ENCODE measurements at places on chromosomes 16 and 17.

DNA sequence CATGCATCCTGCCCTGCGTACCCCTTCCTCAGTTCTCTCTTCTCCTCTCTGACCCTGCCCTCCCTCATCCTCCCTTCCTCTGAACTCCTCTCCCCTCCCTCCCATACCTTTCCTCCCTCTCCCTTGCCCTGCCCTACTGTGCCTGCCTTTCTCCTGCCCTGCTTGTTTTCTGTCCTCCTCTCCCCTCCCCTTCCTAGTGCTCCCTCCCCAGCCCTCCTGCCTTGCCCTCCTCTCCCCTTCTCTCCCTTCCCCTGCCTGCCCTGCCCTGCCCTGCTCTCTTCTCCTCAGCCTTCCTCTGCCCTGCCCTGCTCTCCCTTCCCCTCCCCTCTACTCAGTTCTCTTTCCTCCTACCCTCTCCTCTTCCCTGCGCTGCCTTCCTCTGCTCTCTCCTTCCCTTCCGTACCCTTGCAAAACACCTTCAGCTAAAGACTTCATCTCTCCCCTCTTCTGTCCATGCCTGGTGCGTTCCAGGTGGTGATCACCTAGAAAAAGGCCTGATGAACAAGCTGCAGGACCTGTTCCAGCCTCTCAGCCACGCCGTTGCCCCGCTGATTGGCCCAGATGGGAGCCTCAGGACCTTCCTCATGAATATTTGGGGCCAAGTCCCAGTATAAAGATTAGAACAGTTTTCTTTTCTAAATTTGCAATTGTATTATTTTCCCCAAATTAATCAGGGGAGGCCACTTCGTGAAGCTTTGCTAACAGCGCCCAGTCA is 290.5 kb downstream of the CPPED1 start:
- no peak for DNase-seq

GRCh38 chr16:14531613-14532012 is 98.4 kb downstream of the PARN start:
- no peak for DNase-seq

- no peak for DNase-seq
These were observed 22.6 kb downstream of the SLC25A10 start for GRCh38 chr17:81734405-81735263.

DNA sequence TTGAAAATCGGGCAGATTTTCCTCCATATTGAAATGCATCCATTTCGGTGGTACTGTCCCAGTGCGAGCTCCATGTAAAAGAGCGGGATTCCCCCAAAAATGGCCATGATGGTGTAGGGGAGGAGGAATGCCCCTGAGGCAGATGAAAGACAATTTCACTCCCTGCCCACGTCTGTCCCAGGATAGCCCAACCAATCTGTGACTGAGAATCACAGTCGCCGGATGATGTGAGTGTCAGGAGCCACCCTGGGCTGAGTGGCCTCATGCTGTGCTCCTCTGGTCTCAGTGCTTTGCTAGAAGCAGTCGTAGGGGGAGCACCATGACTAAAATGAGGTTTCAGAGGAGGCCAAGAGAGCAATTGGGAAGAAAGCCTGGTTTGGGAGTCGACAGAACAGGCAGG is 16.7 kb downstream of the SLC6A4 start:
- DNase-seq, result no peak

- no peak for DNase-seq
These were observed 137.5 kb downstream of the SOCS1 start for GRCh38 chr16:11118479-11118878.

DNA sequence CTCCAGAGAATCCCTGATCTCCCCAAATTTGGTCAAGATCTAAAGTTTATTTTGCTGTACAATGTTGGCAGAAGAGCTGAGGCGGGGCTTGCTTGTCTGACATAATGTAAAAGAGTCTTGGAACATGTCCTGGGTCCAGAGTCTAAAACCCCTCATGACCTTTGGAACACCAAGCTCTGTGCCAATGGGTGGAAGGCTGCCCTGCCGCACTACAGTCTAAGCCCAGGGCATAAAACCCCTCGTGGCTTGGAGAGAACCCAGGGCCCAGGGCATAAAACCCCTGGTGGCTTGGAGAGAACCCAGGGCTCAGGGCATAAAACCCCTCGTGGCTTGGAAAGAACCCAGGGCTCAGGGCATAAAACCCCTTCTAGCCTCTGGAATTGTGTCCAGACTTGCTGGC is 36.7 kb downstream of the CCDC57 start:
- DNase-seq, result no peak

GRCh38 chr16:86048882-86049585 is 150.1 kb downstream of the IRF8 start:
- DNase-seq, result no peak

DNA sequence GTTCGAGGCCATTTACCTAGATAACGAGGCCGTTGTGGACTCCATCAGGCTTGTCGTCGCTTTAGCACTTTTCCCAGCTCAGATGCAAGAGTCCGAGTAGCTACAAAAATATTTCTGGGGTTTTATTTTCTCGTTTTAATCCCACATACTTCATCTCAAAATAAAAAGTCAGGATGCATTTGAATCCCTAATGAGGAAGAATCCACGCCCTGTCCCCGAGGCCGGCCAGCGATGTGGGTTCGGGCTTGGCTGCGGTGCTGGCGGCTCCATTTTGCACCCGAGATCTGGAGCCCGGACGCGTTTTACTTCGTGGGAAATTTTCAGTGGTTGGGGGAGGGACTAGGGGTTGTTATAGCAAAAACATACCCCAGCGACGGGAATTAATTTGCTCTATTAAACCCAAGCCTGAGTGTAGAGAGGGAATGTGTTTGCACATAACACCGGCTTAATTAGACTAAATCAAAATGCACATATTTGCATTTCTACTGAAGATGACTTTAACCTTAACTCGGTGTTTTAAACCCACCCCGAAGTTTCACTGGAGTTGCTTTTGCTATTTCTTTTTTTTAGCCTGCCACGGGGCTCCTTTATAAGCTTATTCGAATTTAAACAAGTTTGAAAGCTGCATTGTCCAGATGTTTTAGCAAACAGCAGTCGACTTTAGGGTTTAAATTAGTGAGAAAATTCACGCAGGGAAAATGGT is 4.8 kb downstream of the IRX5 start:
- DNase-seq, result no peak

DNA sequence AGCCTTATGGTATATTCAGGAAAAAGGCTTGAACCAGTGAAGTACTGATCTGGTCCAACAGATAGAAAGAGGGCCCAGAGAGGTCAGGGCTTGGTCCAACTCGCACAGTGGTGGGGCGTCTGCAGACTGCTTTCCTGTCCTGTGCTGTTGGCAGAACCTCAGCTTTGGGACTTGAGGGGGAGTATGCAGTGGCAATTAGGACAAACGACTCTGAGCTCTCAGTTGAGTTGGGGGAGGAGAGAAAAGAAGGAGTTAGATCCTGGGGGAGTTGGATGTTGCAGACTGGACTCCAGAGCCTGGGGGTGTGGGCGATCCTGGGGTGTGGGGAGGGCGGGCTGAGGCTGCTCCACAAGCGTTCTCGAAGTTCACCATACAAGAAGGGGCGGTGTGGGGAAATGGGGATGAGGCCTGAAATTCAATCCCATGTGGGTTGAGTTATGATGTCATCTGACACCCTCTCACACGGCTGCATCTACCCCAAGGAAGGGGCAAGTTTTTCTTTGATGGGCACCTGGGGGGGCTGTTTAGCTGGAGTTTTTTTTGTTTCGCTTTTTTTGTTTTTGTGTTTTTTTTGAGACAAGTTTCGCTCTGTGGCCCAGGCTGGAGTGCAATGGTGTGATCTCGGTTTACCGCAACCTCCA is 14.6 kb downstream of the GRB7 start:
- no peak for DNase-seq

- peak; percentile 54 for DNase-seq
These were observed 28.1 kb downstream of the HEATR3 start for GRCh38 chr16:50093607-50094539.

DNA sequence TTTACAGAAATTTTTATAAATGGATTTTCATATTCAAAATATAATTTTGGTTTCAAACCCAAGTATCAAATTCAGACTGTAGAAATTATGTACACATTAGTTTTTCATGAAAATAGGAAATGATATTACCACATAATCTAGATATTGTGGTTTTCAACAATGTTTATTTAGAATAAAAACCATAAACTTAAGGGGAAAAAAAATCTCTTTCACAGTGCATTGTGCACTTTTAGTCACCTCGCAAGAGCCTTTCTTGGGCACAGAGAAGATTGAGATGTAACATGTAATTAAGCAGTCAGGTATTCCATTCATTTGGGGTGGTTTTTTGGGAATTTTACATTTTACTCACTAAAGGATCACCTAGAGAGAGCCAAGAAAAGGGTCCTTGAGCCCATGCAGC is 104.0 kb downstream of the TANC2 start:
- no peak for DNase-seq

DNA sequence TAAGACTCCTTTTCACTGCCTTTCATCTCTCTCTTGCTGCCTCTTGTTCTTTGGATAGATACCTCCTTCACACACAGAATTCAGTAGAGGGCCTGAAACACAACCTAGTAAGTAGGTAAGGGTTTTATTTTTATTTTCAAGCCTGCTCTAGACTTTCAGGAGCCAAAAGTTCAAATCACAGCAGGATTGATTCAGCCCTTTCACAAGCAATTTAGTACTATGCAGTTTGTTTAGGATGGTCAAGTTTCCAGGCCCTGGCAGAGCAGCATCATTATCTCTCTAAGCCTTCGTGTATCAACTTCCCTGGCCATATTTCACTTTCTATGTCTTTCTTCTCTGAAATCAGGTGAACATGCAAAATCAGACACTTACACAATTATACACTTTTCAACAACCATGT is 148.8 kb upstream of the CORO6 start:
- no peak for DNase-seq

DNA sequence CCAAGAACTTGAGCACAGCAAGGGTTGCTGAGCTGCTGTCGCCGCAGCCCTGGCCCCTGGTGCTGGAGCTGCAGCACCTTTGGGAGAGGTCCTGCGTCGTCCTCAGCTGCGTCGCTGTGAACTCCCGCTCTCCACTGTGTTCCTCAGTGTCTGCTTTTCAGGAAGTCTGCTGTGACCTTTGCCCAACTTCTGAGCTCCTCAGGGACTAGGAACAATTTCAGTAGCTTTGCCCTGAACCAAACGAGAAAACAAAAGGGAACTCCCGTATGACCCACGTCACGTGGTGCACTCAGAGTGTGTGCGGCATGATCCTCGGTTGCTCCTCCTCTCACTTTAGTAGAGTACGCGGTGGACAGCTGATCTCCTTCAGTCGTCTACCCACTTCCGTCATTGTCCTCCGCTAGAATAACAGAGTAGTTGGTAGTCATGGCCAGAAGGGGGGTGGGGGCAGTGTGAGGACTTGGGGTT is 44.2 kb downstream of the WDR45B start:
- peak; percentile 56 for DNase-seq

GRCh38 chr17:60393840-60394723 is 2.1 kb upstream of the USP32 start:
- no peak for DNase-seq

DNA sequence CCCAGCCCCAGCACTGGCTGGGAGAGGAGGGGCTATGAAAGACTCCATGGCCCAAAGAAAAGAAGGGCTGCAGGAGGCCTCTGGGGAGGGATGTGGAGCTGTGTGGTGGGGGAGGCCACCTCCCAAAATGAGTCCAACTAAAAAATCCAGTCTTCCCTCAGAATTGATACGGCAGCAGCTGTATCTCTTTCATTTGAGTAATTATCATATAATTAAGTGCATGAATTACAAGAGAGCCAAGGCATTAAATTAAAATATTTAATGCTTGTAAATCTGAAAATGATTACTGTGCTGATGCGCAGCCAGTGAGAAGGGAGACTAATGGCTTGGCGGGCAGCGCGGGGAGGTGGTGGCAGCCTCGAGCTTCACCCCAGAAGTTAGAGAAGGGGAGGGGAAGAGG is 192.8 kb downstream of the C16orf78 start:
- DNase-seq, result no peak

DNA sequence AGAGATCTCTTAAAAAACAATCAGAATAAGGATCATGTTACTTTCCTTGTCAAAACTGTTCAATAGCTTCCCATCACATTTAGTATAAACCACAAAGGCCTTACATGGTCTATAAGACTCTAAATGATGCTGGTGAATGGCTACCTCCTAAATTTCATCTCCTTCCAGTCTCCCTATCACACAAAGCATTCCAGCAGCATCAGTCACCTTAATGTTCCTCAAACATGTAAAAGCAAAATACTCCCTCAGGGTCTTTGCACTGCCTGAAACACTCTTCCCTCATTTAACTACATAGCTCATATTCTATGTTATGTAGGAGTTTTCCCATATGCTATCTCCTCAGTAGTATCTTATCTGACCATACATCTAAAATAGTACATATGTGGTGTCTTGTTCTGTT is 53.5 kb upstream of the INTS2 start:
- DNase-seq, result no peak
